ENCODE measurements at places on chromosomes 16 and 17. TPM values are rescaled to one million over a fixed set of nuclear protein-coding genes. Genes with fewer than 3 reads are reported as not detected.
A peak's percentile ranks its signal among the peaks of the same experiment; 100 is the strongest.

The ZFPM1 gene
- total RNA-seq: 0.52 TPM

The ITGAL gene
- total RNA-seq: 4.2 TPM

The KIF18B gene
- 0.27 TPM for total RNA-seq

The PPP1R1B gene
- total RNA-seq: 12.2 TPM

The SKAP1 gene
- not detected for total RNA-seq

The COX6A2 gene
- total RNA-seq: not detected

The GRAP gene
- total RNA-seq: 7.1 TPM

The CDR2L gene
- 35.3 TPM for total RNA-seq

GRCh38 chr16:85183564-85183963, 71.3 kb upstream of the CIBAR2 start:
- ATAC-seq: no peak

GRCh38 chr16:84823484-84823883, 3.7 kb downstream of the CRISPLD2 start:
- no peak for ATAC-seq

DNA sequence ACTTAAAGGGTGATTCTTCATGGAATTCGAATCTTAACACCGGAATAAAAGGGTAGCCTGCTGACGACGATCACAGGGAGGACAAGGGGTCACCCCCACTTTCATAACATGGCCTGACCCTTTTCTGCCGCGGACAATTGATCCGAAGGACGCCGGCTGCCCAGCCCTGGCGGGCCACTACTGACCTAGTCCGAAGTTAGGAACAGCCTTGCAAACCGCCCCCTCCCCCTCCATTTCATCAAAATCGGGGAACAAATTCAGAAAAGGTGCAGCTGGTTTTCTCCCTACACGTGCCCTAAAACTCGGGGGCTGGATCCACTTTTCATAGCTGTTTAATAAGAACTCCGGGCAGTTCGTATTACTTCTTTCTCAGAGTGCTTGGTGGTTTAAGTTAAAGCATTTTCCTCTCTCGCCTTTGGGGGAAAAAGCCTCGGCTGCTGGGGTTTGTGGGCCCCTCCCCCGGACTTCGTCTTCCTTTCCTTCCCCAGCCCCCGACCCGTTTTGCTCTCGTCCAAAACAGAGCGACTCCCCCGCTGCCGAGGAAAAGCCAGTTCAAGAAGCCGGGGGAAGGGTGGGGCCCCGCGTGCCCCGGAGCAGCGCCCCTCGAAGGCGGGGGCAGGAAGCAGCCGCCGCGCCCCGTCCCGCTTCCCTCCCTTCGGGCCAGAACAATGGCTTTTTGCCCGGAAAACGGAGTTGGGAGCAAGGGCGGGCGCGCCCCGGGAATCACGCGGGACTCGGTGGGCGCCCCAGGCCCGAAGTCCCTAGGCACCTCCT, 641 bp upstream of the CBX2 start:
- ATAC-seq: peak; percentile 75

GRCh38 chr17:42530952-42531454, 5.0 kb upstream of the NAGLU start:
- ATAC-seq: no peak

GRCh38 chr16:31868691-31869167, 4.9 kb upstream of the ZNF267 start:
- ATAC-seq: peak; percentile 64

DNA sequence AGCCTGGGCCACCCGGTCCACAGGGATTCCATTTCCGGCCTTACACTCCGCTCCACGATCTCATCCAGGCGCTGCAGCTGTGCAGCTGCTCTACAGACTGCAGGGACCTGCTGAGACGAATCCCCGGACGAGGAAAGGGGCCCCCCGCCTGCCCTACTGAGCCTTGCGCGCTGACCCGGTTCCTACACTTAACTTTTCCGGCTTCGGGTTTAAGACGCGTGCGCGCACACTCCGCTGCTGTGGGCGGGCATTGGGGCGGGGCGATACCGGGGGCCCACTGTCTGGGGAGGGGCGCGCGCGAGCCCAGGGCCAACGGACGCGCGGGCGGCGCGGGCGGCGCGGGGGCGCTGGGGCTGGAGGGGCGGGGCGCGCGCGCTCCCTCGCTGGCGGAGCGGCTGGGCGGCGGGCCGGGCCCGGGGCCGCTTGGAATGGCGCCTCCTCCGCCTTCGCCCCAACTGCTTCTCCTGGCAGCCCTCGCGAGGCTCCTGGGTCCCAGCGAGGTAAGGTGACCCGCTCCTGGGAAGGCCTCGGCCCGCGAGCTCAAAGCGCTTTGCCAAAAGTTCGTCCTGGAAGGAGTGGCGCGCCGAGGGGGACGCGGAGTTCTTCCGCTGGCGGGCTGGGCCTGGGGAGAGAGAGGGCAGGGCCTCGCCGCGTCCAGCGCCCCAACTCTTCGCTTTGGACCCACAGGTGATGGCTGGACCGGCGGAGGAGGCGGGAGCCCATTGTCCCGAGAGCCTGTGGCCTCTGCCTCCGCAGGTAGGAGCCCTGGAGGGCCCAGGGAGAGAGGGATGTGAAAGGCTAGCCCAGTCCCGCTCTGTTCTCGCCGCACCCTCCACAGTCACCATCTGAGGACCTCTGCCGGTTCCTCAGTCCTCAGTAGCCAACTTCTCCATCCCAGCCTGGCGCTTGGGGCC, at the start of gene TP53I13:
TSS of gene TP53I13 (plus strand) at position 371 of the 914 bp plus-strand sequence. CDS start at position 429, 58 bp downstream.
- ATAC-seq: peak; percentile 71

DNA sequence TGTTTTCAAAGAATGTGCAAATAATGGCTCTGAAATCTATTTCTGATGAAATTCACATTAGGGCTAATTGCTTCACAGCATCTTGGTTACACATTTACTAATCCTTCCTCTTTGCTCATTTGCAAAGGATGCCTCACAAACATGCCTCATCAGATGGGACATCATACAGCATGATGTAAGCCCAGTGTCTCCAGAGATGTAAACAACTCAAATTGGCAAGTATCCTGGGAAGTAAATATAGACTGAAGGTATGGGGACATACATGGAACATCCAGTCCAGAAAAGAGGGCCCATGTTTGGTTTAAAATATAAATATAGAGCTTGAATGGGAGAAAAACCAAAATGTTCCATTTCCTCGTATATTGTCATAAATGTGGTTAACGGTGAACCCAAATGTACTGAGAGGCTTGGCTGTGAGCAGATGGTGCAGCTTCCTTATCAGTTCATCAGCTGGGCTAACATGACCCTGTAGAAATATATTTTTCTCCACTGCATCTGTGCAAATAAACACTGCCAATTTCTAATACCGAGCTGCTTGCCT, 142.9 kb upstream of the NUDT7 start:
- ATAC-seq: no peak

- no peak for ATAC-seq
Measured at GRCh38 chr17:15929941-15930340, 15.0 kb upstream of the ADORA2B start.

GRCh38 chr17:51261024-51261963, 948 bp downstream of the UTP18 start:
- ATAC-seq: no peak

DNA sequence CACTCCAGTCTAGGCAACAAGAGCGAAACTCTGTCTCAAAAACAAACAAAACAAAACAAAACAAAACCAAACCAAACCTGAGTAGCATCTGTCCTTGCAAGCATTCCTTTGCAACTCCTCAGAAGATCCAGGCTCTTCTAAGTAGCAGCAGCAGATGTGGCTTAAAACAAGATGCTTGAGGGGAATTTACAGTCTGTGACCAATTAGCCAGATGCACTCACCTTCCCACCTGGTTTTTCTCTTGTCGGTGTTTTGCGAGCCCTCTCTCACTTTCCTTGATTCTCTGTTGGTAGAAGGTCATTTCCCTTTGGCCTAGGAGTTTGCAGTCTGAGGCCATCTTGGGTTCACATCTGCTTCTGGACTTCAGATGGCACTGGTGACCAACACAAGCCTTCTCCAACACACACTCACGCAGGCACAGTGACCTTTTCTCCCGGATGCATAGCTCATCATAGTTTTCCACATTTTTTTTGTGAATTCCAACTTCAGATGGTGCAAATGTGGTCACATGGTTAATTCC, 276.8 kb downstream of the STX8 start:
- no peak for ATAC-seq

DNA sequence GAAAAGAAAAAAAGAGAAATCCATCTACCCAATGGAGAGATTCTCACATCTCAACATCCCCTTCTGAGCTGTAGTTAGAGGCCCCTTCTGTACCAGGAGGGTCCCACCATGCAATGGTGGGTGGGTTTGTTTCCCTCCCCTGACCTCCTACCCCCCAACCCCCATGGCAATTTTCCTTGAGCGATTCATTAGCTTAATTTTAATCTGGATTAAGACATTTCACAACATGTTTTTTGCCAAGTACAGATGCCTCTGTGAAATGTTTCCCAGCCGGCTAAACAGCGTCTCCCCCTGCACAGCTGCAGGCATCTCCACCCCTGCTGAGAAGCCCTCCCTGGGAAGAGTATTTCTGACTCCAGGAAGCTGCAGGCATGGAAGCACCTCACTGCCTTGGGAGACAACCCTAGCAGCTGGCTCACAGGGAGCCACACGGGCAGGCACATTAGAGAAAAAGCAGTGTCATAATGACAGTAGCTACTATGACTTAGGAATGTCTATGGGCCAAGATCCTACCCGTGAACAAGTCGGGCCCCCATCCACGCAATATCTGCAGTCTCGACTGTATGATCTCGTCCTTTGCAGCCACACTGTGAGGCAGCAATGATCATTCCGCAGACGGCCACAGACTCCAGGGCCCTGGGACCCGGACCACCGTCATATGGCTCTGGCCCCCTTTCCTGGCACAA, 117.3 kb downstream of the ADCY9 start:
- peak; percentile 75 for ATAC-seq

DNA sequence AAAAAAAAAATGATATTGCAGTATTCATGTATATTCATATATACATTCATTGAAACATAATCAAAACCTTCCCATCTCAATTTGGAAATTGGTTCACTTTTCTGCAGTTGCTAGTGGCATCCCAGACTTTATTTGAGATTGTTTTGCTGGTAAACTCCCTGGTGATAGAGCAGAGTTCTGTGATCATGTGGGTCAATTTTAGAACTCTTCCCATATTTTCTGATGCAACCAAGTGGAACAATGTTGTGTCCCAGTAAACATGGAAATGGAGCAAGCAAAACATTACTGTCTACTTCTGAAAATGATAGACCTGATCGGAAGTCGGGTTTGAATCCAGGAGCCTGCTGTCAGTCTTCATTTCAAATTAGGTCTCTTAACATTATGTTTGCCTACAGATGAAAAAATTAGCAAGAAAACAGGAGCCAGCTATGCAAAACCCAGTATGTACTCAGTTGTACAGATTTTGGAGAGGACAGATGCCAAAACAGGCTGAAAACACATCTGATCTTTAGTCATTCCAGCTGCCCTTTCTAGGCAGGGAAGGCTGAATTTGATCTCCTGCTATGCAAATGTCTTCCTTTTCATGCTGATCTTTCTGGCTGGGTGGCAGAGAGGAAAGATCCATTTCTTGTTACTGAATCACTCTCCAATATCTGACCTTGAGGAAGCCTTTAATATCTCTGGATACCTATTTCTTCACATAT, 786.6 kb upstream of the SOX9 start:
- ATAC-seq: no peak

- peak; percentile 68 for ATAC-seq
Measured at GRCh38 chr17:10171122-10171571, 27.3 kb downstream of the GAS7 start.
